ENCODE measurements at places on chromosomes 1 and 21.

- DNase-seq, result no peak
Measured at GRCh38 chr1:219503604-219504003, 109.3 kb downstream of the ZC3H11B start.

DNA sequence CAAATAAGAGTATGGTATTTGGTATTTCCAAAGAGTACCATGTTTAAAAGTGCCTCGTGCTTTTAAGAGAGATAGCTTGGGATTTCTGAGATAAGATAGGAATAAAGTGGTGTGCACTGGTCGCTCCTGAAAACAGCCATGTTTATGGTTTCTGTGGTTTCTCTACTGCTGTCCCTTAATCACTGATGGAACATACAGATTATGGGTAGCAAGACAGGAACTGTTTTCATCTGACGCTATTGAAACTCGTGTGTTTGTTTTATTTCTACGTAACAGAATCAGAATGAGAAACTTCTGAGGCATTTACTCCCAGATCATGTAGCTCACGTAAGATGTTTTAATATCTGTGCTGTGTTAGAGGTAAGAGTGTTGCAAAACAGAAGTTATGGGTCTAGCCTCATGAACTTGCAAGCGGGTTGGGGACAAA, 126.0 kb downstream of the KIAA0319L start:
- no peak for DNase-seq

GRCh38 chr1:246607462-246607861, 41.2 kb downstream of the CNST start:
- no peak for DNase-seq

GRCh38 chr1:186559601-186560116, 98.7 kb upstream of the PDC start:
- no peak for DNase-seq

DNA sequence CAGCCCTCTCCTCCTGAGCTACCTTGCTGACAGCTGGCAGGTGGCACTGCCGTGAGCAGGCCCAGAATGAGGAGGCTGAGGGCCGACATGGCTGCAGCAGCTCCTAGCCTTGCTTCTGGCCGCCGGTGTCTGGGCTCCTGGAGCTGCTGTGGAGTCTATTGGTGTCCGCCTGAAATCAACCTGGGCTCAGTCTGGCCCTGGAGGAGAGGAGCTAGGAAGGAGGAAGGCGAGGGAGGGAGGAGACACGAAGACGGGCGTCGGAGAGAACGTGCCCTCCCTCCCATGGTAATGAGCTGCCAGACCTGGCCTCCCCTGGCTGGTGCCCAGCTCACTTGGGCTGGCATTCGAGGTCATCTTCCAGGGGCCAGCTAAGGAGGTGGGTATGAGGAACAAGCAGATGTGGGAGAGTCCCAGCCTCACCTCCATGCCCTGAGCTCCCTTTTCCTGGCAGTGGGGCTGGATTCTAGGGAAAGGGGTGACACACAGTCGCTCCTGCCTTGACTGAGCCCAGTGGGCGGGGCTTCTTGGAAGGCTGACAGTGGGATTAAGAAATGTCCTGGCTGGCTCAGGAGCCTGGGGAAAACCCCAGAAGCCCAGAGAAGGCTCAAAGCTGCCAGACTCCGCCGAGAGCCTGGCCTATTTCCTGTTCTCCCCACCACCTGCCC, at the start of gene PDZK1IP1:
PDZK1IP1 (minus strand) TSS at position 193 of the 665 bp plus-strand sequence; CDS start at position 89, 104 bp downstream.
- no peak for DNase-seq

GRCh38 chr1:21833392-21833976, 21.4 kb downstream of the LDLRAD2 start:
- no peak for DNase-seq

DNA sequence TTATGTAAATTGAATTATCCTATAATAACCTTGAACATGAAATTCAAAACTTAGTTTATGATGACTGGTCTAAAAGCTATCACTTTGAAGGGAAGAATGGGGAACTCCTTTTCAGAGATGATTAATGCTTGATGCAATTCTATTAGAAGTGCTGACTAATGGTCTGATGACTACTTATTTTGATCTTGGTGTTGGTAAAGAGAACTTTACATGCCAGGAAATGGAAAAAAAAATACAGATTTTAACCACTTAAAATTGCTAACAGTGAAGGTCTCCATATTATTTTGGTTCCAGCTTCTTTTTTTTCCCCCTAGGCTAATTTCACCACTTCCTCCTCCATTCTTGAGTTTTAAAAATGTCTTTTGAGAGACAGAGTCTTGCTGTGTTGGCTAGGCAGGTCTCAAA, 22.9 kb downstream of the S1PR1 start:
- DNase-seq, result peak; percentile 27

DNA sequence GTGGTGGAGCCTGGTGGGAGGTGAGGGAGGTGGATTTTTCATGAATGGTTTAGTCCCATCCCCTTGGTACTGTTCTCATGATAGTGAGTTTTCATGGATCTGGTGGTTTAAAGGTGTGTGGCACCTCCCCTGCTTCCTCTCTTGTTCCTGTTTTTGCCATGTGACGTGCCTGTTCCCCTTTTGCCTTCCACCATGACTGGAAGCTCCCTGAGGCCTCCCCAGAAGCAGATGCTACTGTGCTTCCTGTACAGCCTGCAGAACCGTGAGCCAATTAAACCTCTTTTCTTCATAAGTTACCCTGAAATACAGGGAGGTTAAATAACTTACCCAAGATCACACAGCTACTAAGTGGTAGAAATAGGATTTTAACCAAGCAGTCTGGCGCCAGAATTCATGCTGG, 4.3 kb upstream of the HEYL start:
- no peak for DNase-seq

- DNase-seq, result no peak
Measured at GRCh38 chr1:68313735-68314134, 81.4 kb upstream of the WLS start.

DNA sequence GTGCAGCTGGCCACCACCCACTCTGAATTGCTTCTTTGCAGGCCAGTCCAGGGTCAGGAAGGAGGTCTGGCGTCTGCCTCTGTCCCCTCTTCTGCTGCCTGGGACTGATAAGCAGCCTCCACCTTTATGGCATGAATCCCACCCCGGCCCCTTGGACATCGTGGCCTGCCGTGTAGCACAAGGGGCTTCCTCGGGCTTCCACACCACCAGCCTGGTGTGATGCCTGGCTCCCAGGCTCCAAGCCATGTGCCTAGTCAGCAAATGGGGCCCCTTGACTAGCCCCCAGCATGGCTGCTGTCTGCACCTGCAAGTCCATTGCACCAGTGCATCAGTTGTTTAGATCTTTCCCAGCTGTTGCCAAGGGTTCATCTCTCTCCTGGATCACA, 9.9 kb upstream of the ARF1 start:
- DNase-seq, result no peak

DNA sequence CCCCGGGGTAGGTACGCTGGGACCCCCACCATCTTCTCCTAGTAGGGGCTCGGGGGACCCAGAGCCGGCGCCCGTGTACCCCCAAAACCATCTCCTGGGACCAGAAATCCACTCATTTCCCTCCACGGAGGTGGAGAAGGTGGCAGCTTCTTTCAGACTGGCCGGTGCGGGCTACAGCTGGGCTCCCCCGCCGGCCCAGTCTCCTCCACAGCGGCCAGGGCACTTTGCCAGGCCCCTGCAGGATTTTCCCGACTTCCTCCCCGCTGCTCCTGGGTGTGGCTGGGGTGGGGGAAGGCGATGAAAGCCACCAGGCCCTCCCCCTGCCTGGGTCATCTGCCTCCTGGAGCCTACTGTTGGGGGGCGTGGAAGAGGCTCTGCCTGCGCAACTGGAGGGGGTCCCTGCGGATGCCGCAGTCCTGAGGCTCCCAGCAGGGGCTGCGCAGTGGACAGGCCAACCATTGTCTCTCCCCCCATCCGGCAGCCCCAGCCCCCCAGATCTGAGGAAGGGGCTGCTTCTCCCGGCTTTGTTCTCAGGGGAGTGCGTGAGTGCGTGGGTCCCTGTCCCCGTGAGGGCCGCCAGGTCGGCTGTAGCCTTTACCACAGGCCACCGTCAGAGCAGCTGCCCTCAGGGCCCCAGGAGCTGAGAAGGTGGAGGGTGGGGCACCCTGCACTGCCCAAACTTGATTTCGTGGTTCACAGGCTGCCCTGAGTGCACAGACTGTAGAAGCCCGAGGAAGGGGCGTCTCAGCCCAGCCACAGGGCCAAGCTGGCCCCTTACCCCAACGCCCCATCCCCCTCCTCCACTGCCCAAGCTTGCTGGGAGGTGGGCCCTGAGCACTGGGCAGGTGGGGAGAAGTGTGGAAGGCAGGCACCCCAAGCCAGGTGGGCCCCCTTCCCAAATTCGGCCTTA, 1.3 kb downstream of the AGRN start:
- peak; percentile 74 for DNase-seq

- DNase-seq, result no peak
Measured at GRCh38 chr1:117092594-117092993, 29.0 kb downstream of the TRIM45 start.

DNA sequence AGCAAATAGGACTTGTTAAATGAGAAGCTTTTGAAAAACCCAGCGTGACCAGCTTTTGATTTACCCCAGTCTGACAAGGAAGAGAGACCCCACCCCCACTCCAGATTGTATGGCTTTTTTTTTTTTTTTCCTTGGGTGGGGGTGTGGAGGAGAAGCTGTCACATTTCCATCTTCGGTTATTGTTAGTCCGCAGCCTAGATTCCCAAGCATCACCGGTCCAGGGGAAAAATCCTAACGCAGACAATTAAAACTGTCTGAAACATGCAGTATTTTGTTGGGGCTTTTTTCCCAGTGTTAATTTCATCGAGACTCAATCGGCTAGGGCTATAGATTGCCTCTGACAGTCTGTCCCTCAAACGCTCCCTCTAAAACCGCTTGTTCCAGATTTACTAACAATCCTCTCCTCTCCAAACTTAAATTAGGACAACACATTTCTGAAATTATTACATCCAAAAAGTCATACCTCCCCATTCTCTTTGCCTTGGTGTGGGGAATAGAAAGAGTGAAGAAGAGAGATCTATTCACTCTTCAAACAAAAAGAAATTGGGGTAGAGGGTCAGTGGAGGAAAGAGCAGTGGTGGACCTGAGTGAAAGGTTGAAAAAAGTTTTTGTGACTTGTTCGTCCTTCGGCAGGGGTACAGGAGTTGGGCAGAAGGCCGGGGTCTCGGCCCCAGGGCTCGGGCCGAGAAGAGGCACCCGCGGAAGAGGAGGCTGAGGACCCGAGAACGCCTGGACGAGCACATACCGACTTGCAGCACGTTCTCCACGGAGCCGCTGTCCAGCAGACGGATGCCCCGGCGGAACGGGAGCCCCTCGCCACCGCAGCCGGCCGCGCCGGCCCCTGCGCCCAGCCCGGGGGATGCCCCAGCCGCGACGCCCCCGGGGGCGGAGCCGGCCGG, 1.1 kb downstream of the ZSWIM5 start:
- DNase-seq, result peak; percentile 70

DNA sequence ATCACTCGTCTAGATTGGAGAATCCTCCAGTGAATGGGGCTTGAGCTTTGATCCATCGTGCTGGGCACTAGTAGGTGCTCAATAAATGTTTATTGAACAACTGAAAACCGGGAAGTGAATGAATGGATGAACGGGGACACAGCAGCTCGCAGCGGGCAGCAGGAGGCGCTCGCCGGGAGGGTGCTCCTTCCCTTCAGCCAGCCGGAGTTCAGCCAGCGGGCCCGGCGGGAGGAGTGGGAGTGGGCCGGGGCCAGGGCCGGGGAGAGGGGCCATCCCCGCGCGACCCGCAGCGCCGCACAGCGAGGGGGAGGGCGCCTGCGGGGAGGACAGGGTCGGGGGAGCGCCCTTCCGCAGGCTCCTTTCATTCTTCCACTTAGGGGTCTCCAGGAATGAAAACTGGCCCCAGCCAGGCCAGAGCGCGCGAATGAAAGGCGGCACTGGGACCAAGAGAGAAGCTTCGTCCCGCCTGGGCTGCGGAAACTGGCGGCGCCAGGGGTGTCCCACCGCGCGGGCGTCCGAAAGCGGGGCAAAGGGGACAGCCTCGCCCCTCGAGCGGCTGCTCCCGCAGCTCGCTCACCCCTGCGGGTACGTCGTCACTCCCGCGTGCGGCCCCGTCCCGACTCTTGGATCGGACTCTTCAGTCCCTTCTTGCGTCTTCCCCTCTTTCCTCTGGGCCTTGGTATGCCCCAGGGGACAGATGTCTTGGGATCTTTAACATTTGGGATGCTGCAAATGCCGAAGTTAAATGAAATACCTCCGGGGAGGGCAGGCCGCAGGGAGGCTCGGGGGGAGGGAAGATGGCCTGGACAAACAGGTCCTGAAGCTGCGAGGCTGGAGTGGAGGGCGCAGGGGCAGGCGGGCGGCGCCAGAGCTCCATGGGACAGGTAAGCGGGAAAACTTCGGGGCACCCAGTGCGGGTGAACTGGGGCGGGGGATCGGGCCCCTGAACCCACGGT, 3.6 kb upstream of the INAVA start:
- peak; percentile 71 for DNase-seq

GRCh38 chr21:20463362-20463761, 534.8 kb upstream of the NCAM2 start:
- DNase-seq, result no peak

GRCh38 chr21:35051287-35051818, 2.3 kb upstream of the RUNX1 start:
- peak; percentile 82 for DNase-seq
